ENCODE measurements at places on chromosomes 1 and 21.

DNA sequence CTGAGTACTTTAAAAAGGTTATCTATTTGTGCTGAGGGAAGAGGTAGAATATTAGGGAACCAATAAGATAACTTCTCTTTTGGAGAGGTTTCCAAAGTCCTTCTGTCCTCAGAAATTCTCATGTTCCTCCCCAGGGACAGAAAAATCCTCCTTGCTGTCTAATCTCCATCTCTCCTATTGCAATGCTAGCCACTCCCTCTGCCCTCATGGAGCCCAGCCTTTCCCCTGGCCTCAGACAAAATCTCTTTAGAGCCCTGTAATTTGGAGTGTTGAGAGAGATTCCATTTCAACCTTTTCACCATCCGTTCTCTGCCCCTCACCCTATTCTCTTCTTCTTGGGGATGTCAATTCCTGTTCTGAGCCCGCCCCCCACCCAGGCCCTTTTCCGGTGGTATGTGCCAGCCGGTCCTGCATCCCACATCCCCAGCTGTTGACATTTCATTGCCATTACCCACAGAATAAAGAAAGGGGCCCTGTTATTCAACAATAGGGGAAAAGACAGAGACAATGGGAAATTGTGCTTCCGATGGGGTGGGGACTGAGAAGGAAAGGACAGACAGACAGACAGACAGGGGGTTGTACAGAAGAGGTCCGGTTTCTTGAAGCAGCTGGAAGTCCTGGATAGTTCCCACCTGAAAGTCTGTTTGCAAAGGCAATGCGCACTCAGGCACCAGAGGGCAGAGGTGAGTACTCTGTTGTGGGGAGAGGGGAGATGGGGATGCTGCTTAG, at the start of gene HAPLN2:
TSS of gene HAPLN2 (plus strand) at position 563 of the 729 bp plus-strand sequence. CDS start 4,076 bp downstream, outside the sequence.
- DNase-seq, result no peak

DNA sequence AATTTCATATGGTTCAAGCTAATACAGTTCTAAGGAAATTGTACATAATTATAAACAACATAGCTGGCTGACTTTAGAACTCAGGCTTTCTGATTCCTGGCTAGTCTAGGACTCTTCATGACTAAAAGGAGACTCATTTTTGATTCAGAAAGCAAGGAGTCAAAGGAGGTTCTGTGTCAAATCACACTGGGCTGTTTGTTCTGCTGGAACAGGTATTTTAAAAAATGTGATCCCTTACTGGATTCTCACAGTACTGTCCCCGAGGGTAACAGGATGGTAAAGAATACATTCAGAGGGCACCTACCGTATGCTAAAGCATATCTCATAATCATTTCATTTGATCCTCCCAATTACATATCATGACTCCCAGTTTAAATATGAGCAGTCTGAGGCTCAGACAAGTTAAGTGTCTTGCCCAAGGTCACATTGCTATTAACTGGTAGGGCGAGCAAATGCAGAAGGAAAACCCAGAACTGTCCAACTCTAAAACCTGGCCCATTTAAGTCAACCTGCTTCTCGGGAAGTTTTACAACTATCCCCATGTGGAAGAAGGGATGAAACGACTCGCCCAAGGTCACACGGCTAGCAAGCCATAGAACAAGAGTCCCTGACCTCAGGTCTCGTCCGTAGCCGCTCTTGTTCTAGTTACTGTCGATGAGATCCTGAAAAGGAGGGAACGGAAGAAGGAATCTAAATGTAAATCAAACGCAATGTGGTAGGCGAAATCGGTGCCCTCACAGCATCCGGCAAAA, 675 bp downstream of the MYSM1 start:
- no peak for DNase-seq

DNA sequence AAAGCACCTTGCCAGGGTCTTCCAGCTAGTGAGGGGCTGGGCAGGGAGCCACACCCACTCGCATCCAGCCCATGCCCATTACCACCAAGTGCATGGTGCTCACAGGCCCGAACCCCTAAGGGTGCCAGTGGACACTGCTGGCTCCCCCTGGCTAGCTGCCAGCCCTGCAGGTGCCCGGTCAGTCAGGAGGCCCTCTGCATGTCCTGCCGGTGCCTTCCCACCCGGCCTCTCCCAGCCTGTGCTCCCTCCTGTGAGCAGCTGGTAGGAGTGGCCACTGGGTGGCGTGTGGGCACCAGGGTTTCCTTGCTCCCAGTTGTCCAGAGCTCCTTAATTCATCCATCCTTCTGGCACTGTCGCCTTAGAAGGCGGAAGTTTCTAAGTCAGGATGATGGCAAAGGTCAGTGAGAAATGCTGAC, 33.4 kb downstream of the QSOX1 start:
- peak; percentile 6 for DNase-seq

- no peak for DNase-seq
Measured at GRCh38 chr1:10816233-10816632, 19.8 kb upstream of the CASZ1 start.

DNA sequence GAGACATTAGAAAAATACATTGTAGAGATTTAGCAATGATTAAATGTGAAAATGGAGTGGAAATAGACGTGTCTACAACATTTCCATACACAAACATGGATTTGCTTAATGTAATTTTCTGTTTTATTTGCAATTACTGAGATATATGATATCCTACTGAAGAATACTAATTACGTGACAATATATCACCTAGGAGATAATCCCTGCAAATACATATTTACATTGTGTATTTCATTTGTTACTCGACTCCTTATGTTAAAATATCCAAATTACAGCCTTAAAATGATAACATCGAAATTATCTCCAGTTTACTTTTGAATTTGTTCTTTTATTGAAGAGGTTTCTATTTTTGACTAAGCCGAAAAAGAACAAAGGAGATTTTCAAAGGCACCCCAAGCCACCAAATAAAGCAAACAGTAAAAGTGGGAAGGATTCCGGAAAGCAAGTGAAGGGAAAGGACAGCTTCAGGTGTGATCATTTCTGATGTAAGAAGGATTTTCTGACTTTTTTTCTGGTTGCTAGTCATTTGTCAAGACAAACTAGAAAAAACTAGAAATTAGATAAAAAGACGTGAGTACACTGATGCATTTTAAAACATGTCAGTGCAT, 7.9 kb downstream of the LHX4 start:
- DNase-seq, result no peak

DNA sequence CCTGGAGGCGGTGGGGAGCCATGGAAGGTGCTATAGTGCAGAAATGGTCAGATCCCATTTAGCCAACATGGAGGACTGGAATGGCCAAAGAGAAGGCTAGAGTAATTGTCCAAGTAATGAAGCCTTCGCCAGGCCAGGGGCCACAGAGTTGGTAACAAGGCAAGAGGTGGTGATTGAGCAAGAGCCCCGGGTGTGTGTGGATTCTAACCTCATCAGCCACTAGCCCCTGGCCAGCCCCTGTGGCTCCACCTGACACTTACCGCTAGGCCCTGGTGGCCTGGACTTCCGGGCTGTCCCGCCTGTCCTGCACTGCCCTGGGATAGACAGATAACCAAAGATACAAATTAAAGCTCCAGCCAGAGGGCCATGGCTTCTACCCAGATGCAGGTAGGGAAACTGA, 9.9 kb downstream of the COL9A2 start:
- no peak for DNase-seq

DNA sequence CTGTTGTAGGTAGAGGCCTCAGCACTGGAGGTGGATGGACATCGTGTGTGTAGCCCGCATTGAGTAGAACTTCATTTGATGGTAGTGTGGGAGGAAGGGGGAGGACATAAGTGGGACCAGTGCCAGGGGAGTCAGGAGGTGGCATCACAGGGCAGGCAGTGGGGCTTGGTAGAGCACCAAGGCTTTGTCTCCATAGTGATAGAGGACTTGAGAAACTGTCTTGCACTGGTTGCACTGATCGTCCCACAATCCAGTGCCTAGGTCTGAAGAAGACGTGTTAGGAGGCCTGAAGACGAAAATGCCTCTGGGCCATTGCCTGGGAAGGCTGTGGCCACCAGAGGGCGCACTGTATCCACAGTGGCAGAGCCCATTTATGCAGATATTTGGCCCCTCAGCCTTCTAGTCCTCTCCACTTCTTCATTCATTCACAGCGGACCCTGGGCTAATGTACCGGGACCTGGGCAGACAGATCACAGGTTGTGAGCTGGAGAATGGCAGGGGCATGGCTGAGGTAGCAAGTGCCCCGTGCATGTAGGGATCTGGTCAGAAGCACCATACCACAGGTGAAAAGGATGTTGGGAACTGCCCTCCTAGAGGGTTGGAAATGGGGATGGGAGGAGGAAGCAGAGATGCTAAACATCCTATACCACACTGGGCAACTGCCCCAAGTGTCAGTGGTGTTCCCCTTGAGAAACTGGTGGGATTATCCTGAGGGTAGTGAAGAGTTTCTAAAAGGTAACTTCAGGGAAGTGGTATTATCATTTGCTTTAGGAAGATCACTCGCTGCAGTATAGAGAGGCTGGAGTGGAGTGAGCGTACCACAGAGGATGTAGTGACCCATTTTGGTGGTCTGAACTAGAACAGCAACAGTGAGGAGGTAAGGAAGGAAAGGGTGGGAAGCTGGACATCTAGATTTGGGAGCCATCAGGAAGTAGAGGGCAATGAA, 95.3 kb downstream of the PIK3R3 start:
- peak; percentile 17 for DNase-seq

GRCh38 chr21:41437729-41438128, 11.7 kb downstream of the MX1 start:
- peak; percentile 60 for DNase-seq

DNA sequence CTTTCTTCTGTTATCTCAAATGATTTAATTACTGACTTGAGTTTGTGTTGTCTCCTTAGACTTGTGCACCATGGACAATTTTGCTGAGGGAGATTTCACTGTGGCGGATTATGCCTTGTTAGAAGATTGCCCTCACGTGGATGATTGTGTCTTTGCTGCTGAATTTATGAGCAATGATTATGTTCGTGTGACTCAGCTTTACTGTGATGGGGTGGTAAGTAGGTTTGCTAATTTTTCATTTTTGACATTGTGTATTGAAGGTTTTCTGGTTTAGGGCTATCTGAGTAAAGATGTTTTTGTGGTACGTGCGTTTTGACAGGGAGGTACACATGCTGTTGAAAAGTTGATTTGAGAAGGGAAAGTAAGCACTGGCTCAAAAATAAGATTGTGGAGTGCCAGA, 14.1 kb downstream of the TTC3 start:
- no peak for DNase-seq

Data from GF-D8 (cell line).